Myometrial cell (primary cell): ENCODE measurements at places on chromosomes 6 and 20. TPM values are rescaled to one million over a fixed set of nuclear protein-coding genes. Genes with fewer than 3 reads are reported as not detected.

The NTSR1 gene
- not detected in 2 replicates for total RNA-seq

The TP53TG5 gene
- 3.2 TPM in 1 of 2 replicates, not detected in the other for total RNA-seq

The FAM83C gene
- total RNA-seq, result not detected in 2 replicates

The TINAG gene
- total RNA-seq, result not detected in 2 replicates

The DYNLT2 gene
- total RNA-seq, result 0.35 and 1.7 TPM in 2 replicates

The OPRM1 gene
- not detected in 2 replicates for total RNA-seq
